ENCODE measurements at places on chromosomes 1 and 21.

DNA sequence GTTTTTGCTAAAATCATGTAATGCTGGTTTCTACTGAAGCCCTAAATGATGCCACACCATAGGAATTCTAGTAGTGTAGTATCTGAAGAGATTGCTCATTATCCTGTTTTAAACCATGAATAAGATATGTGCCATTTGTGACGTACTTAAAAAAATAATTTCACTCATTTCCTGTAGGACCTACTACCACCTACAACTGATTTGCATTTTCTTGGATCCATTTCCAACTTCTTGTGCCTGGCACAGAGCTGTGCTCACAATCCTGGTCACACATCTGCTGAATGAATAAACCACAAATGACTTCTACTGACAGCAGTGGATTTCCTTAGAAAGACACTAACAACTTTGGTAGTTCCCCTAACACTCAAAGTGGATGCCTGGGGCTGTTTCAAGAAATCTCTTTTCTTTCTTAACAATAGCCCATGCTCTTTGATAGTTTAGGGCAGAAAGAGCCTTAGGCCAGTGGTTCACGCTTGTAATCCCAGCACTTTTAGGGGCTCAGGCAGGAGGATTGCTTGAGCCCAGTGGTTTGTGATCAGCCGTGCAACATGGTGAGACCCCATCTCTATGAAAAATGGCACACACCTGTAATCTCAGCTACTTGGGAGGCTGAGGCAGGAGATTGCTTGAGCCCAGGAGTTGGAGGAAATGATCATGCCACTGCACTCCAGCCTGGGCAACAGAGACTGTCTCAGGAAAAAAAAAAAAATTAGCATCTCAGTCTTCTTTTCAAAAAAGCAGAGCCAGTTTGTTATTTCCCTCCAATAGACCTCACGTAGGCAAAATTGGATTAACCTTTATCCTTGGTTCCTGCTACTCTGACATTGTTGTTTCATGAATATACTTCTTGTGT is 13.0 kb upstream of the BATF3 start:
- no peak for DNase-seq

- DNase-seq, result no peak
These were observed 52.0 kb downstream of the CD2 start for GRCh38 chr1:116806245-116806644.

DNA sequence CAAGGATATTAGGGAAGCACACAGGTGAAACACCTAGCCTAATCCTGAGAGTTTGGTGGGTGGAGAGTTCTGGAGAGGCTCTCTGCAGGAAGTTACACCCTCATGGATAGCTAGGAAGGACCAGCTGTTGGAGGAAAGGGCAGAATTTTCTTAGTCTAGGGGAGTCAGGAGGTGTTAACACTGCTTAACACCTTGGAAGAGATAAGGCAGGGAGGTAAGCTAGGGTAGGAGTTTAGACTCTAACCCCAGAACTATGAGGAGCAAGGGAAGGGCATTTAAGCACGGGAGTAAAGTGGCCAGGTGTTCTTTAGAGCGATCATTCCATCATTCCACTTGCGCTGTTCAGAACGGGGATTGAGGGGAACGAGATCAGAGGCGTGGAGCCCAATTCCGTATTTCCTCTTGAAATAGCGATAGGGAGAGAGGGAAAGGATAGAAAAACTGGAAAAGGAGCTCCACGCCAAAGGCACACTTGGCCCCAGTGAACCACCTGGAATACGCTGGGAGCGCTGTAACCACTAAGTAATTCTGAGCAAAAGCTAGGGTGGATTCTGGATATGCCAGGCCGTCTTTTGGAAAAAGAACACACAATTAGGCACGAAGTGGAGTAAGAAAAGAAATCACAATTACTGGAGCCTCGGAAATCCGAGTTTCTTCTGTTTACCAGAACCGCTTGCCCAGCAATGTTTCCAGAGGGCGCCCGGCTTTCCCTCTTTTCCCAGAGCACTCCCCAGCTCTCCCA is 1.5 kb upstream of the GPR137B start:
- no peak for DNase-seq

GRCh38 chr1:170659399-170660035 is 4.4 kb upstream of the PRRX1 start:
- DNase-seq, result no peak

DNA sequence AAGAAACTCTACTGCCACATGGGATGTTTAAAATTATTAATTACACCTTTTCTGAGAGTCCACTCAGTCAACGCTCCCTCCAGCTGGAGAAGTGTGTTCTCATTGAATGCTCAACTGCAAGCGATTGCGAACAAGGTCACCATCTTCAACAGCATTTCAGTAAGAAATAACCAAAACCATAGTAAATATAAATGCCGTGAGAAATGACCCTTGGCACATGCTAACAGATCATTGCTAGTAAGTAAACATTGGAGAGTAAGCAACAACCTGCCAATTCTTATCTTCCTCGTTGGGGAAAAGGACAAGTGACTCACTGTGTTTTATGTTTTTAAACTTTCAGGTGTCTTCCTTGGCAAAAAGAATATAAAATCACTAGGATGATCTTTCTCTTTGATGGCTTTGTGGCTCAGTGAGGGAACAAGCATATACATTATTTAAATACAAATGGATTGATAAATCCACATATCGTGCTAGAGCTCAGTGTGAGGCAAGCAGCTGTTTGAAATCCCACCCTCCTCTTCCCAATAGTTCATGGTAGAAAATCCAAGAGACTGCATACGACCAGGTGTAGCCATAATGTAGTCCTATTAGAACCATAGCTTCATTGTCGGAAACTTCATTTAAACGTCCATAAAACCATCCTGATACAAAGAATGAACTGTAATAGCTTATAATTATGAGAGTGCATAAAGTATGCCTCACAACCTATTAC is 214.6 kb downstream of the GRIK1 start:
- DNase-seq, result no peak

GRCh38 chr1:234276151-234276788 is 97.0 kb upstream of the COA6 start:
- no peak for DNase-seq

GRCh38 chr1:61873581-61873980 is 131.3 kb downstream of the PATJ start:
- DNase-seq, result no peak

GRCh38 chr1:107835151-107835670 is 129.8 kb downstream of the VAV3 start:
- DNase-seq, result no peak

GRCh38 chr1:156492013-156492590 is 8.5 kb downstream of the MEF2D start:
- no peak for DNase-seq

- DNase-seq, result no peak
These were observed 53.8 kb downstream of the MAST2 start for GRCh38 chr1:45857101-45857700.

GRCh38 chr1:116228511-116228910 is 117.3 kb downstream of the MAB21L3 start:
- DNase-seq, result no peak

- no peak for DNase-seq
These were observed 18.1 kb downstream of the RD3 start for GRCh38 chr1:211473823-211474222.

DNA sequence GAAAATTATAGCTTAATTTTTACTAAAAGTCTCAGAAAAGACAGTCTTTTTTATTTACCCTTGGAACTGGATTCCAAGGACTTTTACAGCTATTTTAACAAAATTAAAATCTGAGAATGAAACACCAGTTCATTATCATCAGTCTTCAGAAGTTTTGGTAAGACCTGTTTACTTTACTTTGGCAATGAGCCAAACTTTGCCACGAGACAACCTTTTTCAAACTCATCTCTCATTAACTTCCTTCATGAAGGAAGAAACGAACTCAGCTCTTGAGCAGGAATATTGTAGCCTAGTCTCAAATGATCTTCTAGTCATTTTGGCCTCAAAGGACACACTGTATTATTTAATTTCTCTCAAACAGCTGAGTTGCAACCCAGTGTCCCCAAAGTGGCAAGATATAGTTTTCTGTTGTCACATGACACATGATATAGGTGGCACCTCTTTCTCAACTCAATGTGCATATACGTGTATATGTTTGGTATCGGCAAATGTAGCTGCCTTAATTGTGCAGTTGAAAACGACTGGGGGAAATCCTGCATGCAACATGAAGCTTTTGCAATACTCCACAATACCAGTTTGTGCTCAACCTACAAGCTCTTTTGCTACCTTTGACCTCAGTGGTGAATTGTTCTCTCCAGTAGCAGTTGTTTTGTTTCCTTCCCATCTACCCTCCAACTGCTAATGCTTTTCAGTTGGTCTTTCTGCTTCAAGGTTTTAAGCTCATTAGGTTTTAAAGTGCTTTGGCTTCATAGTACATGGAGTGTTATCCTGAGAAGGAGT is 8.4 kb upstream of the GNG4 start:
- no peak for DNase-seq

DNA sequence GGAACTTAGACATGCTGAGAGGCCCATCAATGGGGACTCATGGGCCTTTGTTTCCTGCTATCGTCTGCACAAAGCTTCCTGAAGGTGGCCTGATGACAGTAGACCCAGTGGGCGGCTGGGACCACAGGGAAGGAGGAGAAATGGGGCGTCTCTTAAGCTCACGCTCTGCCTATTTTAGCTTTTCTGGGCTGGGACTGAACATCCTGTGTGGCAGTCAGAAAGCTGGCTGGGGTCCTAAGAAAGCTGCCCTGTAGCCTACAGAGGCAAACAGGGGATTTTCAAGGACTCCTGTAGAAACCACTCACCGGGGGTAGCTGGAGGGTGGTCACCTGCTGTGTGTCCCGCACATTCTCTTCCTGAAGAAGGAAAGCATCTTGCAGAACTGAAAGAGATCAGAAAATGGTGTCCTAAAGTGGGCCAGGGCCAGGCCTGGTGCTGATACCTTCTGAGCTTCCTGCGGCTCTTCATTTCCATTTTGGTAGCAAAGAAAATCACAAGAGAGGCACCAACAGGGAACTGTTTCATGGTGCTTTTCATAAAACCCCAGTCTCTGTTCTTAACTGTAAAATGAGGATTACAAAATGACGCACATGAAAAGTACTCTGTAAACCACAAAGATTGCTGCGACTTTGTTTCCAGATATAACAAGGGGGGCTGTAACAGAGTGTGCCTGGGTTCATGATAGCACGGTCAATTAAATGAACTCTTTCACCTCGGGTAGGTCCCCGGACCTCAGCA is 8.6 kb downstream of the ZNF496 start:
- DNase-seq, result no peak

DNA sequence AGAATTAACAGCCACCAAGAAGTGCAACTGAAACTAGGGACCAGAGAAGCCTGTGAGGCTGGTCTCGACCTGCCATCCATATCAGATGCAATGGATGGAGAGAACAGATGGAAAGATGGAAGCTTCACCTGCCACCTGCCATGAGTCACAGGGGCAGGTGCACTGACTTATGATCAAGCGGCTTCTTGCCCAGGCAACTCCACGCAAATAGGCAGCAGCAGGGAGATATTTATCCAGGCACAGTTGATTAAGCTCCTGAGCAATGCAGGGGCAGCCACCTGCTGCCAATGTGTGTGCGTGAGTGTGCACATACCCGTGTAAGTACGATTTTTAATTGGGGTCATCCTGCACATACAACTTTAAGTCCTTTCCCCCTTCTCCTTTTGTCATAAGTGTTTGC is 174.2 kb downstream of the PTPRU start:
- DNase-seq, result no peak

DNA sequence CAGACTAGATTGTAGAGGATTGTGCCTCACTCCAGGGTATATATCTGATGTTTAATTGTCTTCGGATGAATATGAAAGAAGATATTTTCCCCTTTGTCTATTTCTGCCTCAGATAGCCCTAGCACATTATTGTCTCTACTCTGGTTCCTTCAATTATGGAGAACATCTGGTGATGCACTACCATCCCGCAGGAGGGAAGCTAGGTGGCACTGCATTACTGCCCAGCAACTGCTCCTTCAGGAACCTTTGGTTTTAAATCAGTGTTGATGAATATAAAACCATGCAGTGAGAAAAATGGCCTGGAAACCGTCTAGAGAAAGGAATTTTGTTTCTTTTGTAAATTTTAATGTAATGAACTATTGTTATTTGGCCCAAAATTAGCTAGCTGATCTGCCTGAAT is 68.5 kb downstream of the GPR88 start:
- DNase-seq, result peak; percentile 22

- DNase-seq, result peak; percentile 50
These were observed 1.2 kb downstream of the ITPKB start for GRCh38 chr1:226737819-226738420.

GRCh38 chr1:94790670-94791069 is 29.5 kb upstream of the SLC44A3 start:
- no peak for DNase-seq

- DNase-seq, result no peak
These were observed 240.2 kb downstream of the ATG4C start for GRCh38 chr1:63024132-63024531.

- no peak for DNase-seq
These were observed 1.6 kb downstream of the FCRL2 start for GRCh38 chr1:157775101-157775870.

DNA sequence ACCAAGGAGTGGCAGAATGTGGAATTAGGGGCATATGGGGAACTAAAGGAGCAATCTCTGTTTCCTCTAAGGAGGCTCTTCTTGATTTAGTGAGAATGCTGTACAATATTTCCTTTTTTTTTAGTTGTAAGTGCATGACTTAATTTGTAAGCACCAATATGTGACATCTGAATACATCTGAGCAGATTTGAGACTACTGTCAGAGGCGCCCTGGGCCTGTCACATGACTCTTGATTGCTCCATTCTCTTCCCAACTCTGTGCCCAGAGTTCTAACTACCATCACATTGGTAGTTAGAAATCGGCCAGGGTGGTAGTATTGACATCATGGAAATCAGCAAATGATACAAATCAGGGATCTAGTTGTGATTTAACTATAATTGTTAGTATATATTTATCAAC is 110.1 kb upstream of the LMO4 start:
- no peak for DNase-seq

DNA sequence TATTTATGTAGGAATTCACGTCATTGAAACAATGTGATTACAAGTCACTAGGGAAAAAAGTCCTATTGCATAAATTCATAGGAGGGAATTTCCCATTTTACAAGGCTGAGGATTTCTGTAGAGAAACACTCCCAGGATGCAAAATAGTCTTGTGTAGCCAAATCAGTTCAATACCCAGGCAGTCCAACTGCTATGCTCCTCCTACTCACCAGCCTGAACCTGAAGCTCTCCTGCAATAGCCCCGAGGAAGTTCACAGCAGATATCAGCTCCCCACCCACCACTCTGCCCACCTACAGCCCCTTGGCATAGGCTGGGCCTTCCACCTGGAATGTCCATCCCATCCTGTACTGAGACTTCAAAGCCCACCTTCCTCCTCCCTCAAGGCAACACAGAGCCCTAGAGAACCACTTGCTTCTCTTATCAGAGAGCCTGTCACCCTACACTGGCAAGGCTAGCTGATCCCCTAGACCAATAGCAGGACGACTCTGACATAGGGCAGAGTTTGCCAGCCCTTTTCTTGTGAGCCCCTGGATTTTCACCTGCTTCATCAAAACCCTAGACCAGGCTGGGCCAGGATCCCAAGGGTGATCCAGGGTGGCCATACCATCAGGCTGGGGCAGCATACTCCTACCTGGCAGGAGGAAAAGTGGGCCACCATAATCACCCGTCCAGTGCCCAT is 1.5 kb downstream of the LSS start:
- DNase-seq, result no peak
